ENCODE measurements at places on chromosomes 4 and X.

DNA sequence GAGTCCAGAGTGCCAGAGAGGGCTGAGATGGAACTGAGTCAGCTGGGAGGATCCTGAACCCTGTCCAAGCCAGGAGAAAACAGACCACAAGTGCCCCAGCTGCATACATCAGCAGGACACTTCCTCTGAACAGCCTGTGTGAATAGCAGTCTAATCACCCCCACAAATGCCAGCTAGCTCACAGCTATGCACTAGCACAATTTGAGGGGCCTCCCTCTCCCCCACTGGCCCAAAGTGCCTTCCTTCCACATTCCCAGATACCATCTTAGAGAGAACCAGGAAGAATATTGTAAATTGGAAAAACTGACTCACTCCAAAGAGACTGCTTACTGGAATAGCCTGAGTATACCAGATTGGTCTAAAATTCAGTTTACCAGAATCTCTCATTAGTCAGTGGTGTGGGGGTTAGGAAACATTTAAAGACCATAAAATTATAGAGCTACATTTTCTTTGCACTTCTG, 292.6 kb upstream of the KLF3 start:
- no peak for DNase-seq

GRCh38 chrX:20352504-20352903, 85.8 kb upstream of the RPS6KA3 start:
- no peak for DNase-seq

DNA sequence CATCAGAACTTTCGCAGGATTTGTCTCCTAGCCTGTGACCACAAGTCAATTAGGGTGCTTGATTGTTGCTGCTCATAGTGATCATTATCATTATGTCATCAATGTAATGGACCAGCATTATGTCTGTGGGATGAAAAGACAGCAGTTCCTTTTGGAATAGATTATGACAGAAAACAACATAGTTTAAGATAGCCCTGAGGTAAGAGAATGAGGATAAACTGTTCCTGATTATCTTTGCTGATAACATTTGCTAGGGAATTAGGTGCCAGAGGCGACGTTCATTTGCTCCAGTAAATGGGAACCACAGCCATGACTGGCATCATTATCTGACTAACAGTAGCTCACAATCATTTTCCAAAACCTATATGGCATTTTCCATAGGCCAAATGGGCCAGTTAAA, 12.7 kb upstream of the THOC2 start:
- DNase-seq: no peak

GRCh38 chr4:101850698-101851097, 60.2 kb downstream of the BANK1 start:
- DNase-seq: no peak

DNA sequence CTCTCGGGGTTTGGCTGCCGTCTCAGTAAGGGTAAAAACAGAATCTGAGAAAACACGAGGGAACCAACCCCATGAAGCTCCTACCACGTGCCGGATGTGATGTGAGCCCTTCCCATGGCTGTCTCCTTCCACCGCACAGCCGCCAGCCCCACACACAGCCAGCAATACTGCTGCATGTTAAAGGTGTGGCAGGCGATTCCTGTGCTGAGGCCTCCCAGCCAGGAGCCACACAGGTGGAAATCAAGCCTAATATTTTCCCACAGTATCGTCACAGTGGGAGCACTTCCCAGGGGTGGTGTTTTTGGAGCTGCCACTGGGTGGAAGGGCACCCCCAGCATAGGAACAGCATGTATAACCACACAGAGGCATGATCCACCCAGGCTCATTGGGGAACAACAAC, 77.5 kb downstream of the SLC2A9 start:
- no peak for DNase-seq

- DNase-seq: peak; percentile 51
These were observed 795 bp upstream of the SH3KBP1 start for GRCh38 chrX:19887911-19888879.

- DNase-seq: peak; percentile 80
These were observed 82.2 kb downstream of the MAML3 start for GRCh38 chr4:140071806-140072205.

- DNase-seq: no peak
These were observed 64.2 kb upstream of the ALG13 start for GRCh38 chrX:111616786-111617185.

DNA sequence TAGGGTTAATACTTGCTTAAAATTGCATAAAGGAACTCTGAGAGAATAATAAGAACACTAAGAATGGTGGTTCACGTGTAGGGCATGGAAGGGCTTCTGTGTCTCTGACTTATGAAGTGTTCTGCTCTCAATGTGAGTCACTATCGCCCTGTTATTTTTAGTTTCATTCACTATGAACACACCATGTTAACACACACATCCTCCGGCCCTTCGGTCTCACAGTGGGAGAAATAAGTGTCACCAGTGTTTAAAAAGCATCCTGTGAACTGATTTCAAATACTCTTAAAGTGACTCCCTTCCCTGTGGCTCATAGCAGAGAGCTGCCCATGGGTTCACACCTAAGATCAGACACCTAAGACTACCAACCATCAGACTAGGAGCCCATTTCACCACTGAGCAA, 33.8 kb upstream of the FGFBP2 start:
- no peak for DNase-seq

GRCh38 chrX:139834879-139835278, 98.0 kb downstream of the ATP11C start:
- DNase-seq: no peak

DNA sequence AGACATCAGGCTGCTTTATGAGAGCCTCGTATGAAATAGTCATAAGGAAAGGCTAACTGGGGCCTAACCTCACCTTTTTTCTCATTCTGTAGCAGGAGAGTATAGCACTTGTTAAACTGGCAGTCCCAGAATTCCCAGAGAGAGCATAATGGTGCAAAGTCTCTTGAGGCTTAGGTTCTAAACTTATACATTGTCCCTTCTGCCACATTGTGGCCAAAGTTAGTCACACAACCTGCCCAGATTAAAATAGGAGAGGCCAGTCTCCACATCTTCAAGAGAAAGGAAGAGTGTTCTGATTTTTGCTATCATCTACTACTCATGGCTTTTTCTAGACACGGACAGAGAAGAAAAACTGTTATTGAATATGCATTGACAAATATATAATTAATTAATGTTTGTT, 1588.9 kb upstream of the PCDH7 start:
- no peak for DNase-seq

DNA sequence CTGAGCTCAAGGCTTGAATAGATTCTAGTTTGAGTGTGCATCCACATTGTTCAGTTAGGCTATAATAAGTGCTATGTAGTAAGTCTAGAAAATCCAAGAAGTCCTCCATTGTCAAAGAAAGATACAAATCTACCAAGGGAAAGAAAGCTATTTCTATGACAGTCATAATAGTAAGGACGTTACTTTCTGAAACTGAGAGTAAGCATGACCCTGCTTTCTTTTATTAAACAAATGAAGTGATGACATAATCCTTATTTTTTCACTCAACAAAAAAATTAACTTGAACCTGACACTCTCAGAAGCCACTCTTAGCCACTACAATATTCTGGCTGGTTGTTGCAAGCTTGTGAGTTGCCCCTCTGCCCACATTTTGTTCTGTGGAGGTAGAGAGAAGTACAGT, 33.8 kb upstream of the AMELX start:
- no peak for DNase-seq

GRCh38 chr4:148089624-148090023, 352.6 kb downstream of the NR3C2 start:
- DNase-seq: no peak

GRCh38 chr4:189265515-189265914, 675.2 kb upstream of the FRG1 start:
- DNase-seq: no peak

All from stimulated activated CD4-positive, alpha-beta T cell treated with anti-CD3 and anti-CD28 coated beads, Interleukin-15, amount 100 ng/mL, for 24 hours (primary cell).